ENCODE measurements at places on chromosomes 5 and 9.

GRCh38 chr9:107983762-107984161 lies 494.2 kb upstream of the KLF4 start:
- no peak for DNase-seq

DNA sequence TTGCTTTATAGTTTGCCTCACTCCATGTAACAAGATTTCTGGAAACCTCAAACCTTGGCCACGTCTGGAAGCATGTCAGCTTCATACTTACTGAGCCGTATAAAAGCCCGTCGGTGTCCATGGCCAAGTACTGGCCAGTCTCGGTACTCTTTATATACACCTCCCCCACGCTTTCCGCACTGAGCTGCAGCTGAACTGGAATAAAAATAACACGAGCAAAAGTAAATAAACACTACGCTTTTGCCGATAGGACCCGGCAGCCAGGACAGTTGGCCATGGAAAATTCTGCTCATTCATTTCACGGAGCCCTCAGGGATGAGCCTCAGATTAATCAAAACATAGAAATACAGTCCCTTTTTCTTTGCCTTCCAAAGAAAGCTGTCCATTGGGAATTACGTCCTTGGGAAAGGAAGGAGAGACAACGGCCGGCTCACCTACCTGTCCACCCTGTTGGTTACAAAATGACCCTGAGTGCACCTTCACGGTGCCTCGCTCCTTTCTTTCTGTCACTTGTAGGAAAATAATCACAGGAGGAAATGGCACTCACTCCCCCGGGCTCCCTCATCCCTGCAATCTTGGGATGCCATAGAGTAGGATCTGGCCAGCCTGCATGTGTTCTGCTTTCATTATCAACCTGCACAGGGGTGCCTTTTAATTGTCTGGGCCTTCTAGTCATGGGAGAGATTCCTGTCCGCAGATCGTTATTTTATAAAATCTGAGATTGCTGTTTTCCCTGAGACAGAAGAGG lies 85.1 kb downstream of the FGF1 start:
- peak; percentile 29 for DNase-seq

GRCh38 chr5:32369542-32370155 lies 56.9 kb upstream of the MTMR12 start:
- DNase-seq: no peak

DNA sequence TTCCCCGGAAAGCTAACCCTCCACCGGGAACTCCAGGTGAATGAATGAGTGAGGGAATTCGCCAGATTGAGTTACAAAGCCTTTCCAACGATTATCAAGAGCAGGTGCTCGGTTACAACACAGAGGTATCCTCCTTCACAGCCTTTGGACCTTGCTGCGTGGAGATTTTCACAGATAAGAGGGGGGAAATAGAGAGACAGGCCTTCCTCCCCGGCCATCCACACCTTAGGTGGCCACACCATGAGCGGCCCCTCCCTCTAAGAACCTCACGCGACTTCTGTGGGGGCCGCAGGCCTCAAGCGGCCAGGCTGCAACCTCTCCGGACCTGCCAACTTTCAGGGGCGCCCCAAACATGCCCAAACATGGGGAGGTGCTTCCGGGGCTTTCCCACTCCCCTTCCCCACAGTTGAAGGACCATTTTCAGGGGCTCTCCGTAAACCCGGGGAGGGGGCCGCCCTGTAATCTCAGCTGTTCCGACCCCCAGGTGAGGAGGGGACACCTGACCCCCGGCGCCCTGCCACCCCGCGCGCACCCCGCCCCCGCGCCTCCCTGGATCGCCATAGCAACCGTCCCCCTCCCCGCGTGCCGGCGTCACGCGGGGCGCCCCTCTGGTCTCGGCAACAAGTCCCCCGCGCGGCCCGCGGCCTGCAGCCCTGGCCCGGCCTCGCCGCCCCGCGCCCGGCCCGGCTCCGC lies 603 bp downstream of the DENND1A start:
- no peak for DNase-seq

- DNase-seq: no peak
These were observed 17.7 kb downstream of the SRP19 start for GRCh38 chr5:112878760-112879159.

GRCh38 chr9:120946259-120946658 lies 19.7 kb upstream of the TRAF1 start:
- DNase-seq: no peak

GRCh38 chr9:87662808-87663528 lies 63.0 kb upstream of the CTSL start:
- DNase-seq: peak; percentile 70

GRCh38 chr5:176461349-176461748 lies 13.2 kb downstream of the FAF2 start:
- no peak for DNase-seq

DNA sequence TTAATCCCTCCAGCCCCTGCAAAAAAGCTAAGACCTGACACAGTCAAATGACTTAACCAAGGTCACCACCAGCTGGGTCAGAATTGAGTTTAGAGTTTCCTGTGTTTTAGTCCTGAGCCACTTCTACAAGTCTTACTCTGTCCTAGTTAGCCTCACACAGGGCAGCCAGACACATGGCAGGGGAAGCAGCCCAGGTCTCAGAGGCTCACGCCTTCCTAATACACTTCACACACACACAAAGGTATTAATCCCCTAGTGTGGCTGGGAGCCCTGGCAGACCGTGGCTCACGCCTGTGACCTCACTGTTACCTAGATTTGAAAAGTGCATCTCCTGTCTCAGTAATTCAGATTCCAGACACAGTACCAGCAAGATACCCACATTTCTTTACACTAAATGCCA lies 77.4 kb upstream of the WWC1 start:
- no peak for DNase-seq

DNA sequence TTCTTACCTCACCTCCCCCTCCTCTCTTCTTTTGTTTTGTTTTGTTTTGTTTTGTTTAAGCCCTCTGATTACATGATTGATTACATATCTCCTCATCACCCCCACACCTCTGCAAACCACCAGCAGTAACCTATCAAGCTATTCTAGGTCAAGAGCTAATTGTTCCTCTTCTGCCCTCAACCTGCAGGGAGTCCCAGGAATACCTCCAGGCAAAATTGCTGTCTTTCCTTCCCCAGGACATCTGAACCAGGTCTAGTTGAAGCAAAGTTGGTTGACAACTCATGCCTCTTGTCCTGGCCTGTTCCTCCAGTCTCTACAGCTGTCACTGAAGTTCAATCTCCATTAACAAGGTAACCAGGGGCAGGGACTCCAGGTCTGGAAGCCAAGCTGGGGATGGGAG lies 80.0 kb upstream of the PTGER4 start:
- no peak for DNase-seq

DNA sequence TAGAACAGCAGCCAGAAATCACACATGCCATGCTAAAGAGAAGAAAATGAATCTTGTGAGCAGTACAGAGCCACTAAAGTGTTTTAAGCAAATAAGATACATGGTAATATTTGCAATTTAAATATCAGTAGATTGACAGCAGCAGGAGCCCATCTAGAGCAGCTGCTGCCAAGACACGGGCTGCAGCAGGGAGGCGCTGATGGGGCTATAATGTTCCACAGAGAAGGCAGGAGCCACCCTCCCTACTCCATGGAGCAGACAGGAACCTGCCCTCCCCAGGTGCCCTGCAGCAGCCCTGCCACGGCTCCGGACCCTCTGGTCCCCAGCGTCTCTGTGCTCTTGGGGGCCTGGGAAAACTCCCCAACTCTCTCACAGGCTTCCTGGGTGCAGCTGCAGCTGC lies 224.1 kb upstream of the ISL1 start:
- DNase-seq: no peak

DNA sequence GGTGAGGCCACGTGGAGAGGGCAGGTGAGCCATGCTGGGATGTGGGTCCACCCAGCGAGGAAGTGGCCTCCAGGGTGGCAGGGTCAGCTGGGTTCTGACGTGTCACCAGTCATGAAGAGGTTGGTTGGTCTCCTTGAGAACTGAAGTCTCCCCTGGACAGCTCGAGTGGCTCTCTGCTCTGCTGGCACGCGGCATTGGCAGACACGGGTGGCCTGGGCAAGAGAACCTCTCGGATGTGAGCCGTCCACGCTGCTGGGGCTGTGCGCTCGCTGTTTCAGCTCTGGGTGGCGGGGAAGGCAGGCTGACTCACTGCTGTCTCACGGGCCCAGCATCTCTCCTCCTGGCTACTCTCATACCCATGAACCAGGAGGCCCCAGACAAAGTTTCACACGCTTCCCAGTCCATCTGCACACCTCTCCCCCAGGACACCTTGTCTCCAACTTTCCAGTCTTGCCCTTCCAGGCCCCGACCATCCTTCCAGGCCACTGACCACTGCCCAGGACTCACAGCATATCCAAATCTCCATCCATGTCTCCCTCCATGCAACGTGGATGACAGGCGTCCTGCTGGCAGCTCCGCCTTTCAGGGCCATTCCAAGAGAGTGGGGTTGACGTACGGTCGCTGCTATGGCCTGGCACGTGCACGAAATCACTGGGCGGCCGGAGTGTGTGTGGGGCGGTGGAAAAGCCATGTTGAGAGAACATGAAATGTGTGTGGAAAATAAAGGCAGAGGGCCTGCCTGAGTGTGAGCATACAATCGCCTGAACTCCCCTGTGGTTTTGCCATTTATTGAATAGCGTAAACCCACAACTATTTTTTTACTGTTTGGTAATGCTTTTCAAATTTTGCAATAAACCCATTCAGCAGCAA lies 145.0 kb upstream of the COL5A1 start:
- DNase-seq: no peak

DNA sequence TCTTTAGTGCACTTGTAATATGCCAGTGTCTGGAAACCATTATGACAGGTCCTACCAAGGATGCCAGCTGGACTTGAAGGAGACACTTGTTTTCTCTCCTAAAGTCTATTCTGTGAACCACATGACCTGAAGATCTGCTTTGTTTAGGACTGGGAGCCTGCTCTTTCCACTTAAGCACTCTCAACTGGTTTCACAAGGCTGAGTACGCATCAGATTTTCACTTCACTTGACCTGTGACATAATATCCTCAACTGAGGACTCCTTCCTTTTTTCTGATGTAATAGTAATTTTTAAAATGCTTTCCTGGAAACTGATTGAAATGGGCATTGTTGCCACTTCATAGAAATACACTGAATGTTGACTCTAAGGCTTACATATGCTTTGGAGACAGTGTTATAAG lies 52.2 kb downstream of the PDE8B start:
- DNase-seq: no peak

DNA sequence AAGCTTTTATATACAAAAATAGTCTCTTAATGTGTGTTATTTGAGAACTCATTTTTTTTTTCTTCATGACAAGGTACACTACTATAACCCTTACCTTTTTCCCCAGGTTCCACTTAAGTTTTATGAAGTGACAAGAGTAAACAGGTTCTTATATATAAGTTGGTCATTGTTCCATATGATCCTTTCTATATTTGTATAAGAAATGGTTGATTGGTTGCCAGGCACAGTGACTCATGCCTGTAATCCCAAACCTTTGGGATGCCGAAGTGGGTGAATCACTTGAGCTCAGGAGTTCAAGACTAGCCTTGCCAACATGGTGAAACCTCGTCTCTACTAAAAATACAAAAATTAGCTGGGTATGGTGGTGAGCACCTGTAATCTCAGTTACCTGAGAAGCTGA lies 108.3 kb downstream of the PCSK1 start:
- no peak for DNase-seq

DNA sequence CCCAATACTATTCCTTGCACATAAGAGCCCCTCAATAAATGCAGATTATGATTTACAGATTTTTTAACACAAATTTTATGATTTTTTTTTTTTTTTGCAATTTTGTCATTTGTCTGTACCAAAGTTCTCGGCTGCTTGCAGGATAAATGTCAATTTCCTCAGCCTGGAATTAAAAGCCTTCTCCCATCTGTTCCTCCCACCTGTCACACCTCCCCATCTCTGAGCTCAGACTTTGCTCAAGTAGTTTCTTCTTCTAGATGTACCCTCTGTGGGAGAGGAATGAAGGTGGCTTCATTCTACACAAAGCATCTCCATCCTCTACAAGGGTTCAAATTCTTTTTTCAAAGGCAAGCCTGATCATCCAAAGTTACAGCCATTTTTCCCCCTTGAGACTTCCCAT lies 153.7 kb upstream of the GRAMD2B start:
- DNase-seq: no peak

DNA sequence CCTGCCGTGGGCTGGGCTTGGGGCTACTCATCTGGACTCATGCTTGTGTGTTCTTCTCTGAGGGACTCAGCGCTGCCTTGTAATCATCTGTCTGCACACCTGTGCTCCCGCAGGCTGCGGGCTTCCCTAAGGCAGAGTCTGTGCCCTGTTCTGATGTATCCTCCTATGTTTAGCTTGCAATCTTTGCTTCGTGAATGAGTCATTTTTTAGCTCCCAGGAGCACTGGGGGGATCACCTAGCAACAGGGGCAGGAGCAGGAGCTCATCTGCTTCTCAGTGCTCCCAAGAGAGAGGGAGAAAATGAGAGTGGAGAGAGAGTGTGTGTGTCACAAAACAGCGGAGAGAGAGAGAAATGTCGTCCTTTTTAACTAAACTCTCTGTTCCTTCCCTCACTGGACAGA lies 202.4 kb upstream of the ZNF618 start:
- peak; percentile 27 for DNase-seq

DNA sequence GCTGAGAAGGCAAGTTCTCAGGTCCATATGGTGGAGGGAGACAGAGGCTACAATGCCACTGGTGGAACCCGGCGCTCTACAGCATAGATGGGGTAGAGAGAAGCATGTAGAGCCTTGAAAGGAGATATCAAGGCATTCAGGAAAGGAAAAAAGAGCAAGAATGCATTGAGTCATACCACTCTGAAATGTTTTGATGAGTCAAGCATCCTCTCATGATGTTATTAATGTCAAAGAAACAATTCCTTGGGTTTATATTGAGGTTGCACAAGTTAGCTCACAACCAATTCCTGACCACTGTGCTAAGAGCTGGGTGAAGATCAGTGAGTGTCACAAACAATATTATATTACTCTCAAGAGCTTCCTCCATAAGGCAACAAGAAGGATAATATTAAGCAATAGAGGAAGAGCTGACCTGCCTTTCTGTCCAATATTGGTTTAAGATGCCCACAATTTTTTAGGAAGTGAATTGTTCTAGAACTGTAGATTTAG lies 178.0 kb downstream of the RFK start:
- no peak for DNase-seq

DNA sequence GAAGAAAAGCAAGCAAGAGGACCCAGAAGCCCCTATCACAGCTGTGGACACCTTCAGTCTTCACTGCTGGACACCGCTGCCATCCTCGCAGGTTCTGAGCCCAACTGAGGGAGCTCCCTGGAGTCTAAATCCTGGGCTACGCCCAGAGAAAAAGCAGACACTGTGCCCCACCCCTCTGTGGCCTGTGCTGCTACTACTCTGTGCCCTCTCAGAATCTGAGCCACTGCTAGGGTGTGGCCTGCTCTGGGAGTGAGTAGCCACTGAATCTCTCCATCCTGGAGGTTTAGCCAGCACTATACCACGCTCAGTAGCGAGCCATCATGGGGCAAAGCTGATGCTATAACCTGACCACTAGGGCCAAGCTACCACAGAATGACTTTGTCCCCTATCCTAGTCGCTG lies 338.2 kb downstream of the NPR3 start:
- DNase-seq: no peak

DNA sequence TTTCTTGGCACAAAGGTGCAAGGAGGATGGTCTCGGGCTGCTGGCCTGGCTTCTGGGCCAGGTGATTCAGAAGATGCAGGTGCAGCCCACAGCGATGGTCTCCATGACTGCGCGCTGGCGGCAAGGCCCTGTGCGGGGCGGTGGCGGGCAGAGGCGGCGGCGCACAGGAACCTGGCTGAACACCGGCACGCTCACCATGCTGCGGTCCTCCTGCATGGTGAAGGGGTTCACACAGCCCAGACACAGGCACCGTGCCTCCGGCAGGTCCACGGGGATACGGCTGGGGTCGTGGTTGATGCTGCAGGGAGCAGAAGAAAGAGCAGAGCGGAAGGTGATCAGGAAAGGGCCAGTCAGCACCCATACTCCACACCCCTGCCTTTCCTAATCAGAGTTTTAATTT lies 4.8 kb downstream of the IL17B start:
- DNase-seq: no peak

- no peak for DNase-seq
These were observed 416.5 kb upstream of the KLF4 start for GRCh38 chr9:107906074-107906473.

Data from Ammon's horn (tissue), 1 donor.